Activated CD4-positive, alpha-beta T cell treated with anti-CD3 and anti-CD28 coated beads for 24 hours (primary cell): ENCODE measurements at places on chromosomes 11 and 22.

- no peak for DNase-seq
Measured at GRCh38 chr11:127027000-127027399, 26.4 kb upstream of the KIRREL3 start.

DNA sequence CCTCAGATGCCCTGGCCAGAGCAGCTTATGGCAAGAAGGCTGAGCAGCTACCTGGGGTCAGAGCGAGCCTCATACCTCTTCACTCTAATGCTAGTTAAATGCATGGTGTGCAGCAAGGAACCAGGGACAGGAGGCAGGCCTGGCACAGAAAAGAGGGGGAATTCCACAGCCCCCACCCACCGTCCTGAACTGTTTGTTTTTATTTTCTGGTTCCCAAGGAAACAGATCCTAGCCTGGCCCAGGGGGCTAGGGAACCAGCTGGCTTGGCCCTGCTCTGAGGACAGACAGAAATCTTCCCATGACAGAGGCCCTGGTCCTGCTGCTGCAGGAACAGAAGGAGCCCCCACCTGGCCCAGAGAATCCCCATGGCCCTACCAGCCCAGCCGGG is 40.4 kb downstream of the SLCO2B1 start:
- no peak for DNase-seq

GRCh38 chr11:80103142-80103859 is 662.5 kb upstream of the TENM4 start:
- DNase-seq: no peak

DNA sequence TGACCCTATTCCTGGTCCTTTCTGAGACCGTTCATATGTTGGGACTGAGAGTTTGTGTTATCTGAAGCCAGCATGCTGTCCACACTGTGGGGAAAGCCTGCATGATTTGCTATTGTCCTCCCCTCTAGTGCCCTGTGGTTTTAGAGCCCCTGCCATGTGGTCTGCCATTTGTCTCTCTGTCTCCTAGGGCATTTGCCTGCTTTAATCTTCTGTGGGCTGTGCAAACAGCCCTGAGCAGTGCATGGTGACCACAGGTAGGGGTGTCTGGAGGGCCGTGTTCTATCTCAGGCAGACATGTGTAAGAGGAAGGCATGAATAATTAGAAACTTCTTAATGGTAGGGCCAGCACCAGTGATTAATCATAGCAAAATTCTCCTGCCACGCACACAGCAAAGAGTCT is 23.0 kb downstream of the AMPD3 start:
- no peak for DNase-seq

DNA sequence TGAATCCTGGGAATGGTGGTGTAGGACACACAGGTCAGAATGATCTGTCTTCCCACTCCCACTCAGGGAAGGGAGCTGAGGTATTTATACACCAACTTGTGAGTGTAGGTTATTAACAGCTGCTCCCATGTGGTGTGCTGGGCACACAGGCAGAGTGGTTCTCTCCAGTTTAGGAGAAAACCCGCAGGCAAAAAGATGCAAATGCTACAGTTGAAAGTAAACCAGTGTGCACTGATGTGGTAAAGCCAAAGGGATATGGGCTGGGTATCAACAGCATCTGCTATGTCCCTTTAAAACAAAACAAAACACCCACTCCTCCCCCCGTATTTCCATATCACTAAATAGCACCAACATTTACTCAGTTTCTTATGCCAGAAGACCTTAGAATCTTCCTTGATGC is 75.4 kb upstream of the SYT13 start:
- no peak for DNase-seq

GRCh38 chr22:17441326-17441725 is 72.1 kb downstream of the CECR2 start:
- DNase-seq: no peak

GRCh38 chr11:65849366-65849765 is 8.6 kb downstream of the CFL1 start:
- no peak for DNase-seq

DNA sequence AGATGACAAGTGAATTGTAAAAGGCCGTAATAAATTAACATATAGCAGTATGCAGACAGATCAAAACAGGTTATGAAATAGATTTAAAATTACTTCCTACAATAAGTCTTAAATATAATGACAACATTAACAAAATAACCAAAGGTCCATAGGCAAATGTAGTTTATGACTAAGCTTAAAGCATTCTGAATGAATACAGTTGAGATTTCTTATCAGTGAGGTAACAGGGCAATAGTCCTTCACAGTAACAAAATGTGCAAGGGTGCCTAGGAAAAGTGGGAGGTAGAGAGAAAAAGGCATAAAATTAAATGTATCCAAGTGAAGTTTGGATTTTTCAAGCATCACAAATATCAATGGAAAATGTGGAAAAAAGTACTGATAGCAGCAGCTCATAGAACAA is 20.9 kb upstream of the P4HA3 start:
- DNase-seq: no peak

DNA sequence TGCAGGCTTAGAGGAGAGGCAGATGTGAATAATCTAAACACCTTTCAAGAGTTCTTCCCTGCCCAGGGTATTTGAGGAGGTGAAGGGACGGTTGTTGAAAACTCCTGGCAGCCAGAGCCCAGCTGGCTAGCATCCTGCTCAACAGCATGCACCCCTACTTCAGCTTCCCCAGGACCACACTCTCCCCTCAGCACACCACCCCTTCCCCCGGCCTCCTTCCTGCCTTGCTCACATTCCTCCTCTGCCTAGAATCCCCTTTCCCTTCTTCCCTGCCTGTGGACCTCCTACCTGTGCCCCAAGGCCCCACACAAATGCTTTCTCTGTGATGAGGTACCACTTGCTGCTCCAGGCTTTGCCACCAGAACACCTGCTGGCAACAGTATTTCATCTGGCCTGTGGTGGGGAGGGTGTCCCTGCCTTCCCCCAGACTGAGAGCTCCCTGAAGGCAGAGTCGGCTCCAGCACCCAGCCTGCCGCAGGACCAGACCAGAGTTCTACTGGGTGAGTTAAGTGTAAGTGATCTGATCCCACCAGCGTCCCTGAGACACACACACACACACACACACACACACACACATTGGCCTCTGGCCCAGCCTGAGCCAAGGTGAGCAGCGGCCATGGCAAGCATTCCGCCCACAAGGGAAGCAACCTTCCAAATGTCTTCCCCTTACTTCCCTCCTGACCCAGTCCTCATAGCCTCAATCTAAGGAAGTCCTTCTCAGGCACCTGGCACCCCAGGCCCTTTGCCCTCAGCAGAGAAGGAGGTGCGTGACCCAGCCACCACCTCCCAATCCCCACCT is 79.5 kb downstream of the PDE2A start:
- DNase-seq: no peak

GRCh38 chr11:92249156-92249753 is 24.6 kb downstream of the FAT3 start:
- no peak for DNase-seq

DNA sequence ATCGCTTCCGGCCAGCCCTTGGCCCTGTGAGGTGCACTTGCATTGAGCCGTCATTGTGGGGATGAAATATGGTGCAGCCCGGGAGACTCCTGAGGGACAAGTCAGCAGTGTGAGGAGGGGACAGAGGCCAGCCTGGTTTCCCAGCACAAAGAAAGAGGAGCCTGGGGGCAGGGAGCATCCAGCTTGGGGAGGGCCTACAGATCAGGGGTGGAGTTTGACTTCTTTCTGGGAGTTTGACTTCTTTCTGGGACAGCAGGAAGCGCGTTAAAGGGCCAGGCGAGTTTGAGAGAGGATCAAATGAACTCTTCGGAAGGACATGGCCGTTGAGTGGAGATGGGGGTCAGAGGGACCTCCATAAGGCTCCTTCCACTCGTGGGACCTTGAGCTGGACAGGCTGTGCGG is 91.9 kb downstream of the LRRC32 start:
- no peak for DNase-seq

GRCh38 chr11:129374993-129375750 is 476 bp upstream of the BARX2 start:
- peak; percentile 14 for DNase-seq

- peak; percentile 35 for DNase-seq
Measured at GRCh38 chr22:50276143-50276542, 6.0 kb upstream of the MAPK11 start.

DNA sequence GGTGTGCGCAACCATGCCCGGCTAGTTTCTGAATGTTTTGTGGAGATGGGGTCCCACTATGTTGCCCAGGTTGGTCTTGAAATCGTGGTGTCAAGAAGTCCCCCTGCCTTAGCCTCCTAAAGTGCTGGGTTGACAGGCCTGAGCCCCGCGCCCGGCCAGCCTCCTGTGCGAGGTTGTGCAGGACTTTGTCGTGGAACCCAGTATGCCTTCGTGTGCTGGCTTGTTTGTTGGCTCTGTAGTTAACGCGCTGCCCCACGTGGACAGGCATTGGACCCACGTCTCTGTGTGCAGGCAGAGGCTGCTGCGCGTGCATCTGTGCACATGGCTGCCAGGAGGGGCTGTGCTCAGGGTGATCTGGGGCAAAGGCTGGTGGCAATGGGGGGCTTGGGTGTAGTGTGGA is 33.9 kb upstream of the ZNF195 start:
- no peak for DNase-seq

GRCh38 chr22:49036513-49036912 is 791.2 kb downstream of the BRD1 start:
- no peak for DNase-seq

DNA sequence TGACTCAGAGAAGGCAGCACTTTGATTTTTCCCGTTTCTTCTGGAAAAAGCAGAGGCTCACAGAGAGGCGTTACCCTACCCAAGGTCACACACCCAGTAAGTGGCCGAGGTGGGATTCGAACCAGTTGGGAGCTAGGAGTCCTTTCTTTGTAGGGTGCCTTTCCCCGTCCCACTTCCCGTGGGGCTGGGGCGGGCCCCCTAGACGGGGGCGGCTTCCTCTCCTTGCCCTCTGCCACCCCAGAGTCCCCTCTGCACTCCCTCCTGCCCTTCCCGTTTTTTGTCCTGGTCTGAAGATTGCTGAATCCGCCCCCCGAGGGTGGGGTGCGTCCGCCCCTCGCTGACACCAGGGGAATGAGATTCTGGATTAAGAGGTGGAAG is 747 bp downstream of the TPCN2 start:
- DNase-seq: peak; percentile 14

- DNase-seq: no peak
Measured at GRCh38 chr11:72735495-72736027, 16.6 kb downstream of the ARAP1 start.

DNA sequence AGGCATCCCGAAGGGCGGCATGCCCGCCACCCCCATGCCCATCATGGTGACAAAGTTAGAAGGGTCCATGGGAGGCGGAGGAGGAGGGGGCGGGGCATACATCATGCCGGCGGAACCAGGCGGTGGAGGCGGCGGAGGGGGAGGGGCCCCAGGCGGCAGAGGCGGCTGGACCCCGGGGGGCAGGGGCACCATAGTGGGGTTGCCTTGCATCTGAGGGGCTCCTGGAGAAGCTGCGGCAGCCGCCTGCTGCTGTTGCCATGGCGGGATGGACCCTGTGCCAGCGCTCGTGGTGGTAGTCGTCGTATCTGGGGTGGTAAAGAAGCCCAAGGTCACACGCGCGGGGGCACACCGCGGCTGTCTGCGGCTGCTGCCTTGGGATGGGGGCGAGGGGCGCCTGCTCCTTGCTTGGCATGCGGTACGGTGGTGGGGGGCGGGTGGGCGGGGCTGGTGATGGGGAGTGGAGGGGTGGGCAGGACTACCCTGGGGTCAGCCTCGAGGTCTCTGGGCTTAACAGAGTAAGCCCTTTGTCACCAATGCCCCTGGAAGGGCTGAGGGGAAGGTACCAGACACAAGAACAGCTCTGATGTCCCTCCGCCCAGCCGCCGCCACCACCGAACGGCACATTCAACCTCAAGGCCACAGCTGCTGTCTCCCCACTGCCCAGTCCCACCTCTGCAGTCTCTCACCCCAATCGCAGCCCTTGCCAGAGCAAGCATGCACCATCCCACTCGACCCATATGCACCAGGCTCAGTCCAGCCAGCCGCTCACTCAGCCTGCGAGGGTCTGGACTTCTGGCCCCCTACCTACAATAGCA is 6.3 kb upstream of the PYGM start:
- DNase-seq: no peak

GRCh38 chr11:73566422-73566821 is 31.5 kb downstream of the FAM168A start:
- no peak for DNase-seq

DNA sequence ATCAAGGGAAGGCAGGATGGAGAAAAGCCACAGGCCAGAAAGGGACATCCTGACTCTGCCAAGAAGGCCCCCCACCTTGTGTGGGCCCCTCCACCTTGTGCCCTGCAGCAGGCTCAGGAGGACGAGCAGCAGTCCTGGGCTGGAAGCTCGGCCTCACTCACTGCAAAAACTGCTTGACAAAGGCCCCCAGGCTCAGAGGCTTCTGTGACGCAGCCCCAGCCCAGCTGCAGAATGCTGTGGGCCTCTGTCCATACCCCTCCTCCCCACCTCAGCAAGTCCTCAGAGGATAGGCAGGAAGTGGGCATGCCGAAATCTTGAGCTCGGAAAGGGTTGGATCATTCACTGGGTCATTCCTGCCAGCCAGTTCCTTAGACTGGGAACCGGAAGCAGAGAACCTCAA is 61.9 kb downstream of the NRXN2 start:
- DNase-seq: no peak

DNA sequence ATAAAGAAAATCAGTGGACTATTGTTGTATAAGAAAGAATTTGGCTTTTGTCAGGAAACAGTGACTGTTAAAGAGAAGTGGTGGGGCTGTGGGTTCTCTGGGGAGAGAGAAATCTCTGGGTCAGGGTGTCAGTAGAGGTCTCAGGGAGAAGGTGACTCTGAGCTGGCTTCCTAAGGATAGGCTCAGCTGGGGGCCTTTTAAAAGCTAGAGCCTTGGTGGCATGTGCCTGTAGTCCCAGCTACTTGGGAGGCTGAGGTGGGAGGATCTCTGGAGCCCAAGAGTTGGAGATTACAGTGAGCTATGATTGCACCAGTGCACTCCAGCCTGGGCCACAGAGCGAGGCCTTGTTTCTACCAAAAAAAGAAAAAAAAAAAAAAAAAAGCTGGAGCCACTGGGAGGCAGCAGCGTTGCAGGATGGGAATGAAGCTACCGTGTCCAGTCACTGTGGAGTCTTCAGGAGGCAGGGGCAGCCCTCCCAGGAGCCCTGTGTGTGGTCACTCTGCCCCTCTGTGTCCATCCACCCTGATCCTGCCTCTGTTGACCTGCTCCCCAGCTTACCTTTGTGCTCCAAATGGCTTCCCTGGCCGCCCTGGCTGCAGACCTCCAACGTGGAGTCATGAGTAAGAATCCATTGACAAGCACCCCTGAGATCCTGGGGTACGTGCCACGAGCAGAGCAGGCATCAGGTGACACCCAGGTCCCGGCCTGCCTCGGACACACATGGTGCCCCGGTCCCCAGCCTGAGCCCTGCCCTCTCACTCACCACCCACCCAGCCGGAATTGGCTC is 5.4 kb upstream of the MIF start:
- DNase-seq: no peak
